ENCODE measurements at places on chromosomes 11 and 22. TPM values are rescaled to one million over a fixed set of nuclear protein-coding genes. Genes with fewer than 3 reads are reported as not detected.

APOL4 gene
- total RNA-seq, result 0.27 TPM

RIMBP3C gene
- total RNA-seq, result 3.2 TPM

GSTP1 gene
- total RNA-seq, result 957 TPM

OR52E8 gene
- 0.71 TPM for total RNA-seq

VWA5A gene
- total RNA-seq, result 20.8 TPM
